ENCODE measurements at places on chromosomes 7 and 10. TPM values are rescaled to one million over a fixed set of nuclear protein-coding genes. Genes with fewer than 3 reads are reported as not detected.

- no peak for DNase-seq
Observed at GRCh38 chr10:117878626-117879025, 168.1 kb downstream of the RAB11FIP2 start.

OR2A1 gene
- 0.27 TPM for total RNA-seq

GRCh38 chr7:106504645-106505044 is 156.3 kb downstream of the CCDC71L start:
- DNase-seq, result no peak

DNA sequence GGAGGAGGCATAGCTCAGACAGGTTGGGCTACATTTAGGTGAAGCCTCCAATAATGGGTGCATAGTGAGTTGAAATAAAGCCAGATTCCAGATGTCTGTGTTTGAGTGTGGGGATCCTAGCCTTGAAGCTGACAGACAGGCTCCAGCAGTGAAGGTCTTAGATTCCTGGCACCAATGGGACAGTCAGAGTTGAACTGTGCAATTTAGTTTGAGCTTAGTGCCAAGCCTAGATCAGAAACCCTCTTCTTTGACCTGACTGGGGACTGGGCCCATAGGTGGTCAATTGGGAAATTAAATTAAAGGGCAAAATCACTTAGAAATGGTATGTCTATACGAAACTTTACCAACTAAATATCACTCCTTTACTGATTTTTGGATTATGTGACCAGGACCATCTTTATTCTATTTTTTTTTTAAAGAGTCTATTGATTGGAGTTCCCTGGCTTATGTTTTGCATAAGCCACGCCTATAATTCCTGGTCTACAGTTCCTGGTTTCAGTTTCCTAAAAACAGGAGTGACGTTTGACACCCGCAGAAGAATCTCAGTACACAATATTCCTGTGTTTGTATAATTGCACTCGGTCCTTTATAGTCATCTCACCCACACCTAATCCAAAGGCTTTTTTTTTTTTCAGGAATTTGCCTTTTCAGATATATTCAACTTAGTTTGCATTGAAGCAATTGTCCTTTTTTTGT is 201.4 kb downstream of the GFRA1 start:
- DNase-seq, result no peak

CASTOR2 gene
- total RNA-seq, result 25.3 TPM

- no peak for DNase-seq
Observed at GRCh38 chr7:29285444-29285793, 90.8 kb downstream of the CHN2 start.

- no peak for DNase-seq
Observed at GRCh38 chr10:61907011-61907410, 5.5 kb downstream of the ARID5B start.

DNA sequence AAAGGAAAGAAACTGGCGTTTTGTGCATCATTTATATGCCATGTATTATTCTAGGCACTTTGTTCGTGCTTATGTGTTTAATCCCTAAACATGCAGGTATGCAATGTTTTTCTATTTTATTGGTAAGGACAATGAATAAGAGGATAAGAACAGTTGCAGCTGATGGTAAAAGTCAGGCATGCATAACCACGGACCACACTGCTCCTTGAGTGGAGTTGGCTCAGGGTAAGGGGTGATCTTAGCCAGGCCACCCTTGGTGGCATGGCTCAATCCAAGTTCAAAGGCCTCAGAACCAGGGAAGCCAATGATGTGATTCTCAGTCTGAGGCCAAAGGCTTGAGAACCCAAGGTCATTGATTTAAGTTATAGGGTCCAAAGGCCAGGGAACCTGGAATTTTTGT is 1068.1 kb downstream of the NRG3 start:
- no peak for DNase-seq

GRCh38 chr7:128810473-128810872 is 18.7 kb downstream of the CCDC136 start:
- no peak for DNase-seq

PLXDC2 gene
- total RNA-seq, result 38.0 TPM

SLC26A3 gene
- not detected for total RNA-seq

PKD2L1 gene
- not detected for total RNA-seq

GRCh38 chr10:89975771-89976170 is 274.4 kb downstream of the KIF20B start:
- DNase-seq, result no peak

GRCh38 chr7:28674359-28674782 is 262.1 kb downstream of the CREB5 start:
- DNase-seq, result no peak

DNA sequence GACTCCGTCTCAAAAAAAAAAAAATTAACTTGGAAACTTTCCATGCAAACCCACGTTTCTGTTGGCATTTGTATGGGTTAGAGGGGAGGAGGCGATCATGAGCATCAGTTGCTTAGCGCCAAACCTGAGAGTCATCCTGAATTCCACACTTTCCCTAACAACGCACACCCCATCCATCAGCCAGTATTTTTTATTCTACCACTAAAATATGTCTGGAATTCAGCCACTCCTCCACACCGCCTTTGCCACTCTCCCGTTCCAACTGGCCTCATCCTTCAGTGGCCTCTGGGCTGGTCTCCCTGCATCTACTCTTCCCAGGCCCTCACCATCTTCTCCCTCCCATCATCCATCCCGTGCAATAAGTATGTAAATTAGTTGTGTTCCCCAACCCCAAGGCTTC is 4.7 kb upstream of the LMBR1 start:
- DNase-seq, result no peak

DNA sequence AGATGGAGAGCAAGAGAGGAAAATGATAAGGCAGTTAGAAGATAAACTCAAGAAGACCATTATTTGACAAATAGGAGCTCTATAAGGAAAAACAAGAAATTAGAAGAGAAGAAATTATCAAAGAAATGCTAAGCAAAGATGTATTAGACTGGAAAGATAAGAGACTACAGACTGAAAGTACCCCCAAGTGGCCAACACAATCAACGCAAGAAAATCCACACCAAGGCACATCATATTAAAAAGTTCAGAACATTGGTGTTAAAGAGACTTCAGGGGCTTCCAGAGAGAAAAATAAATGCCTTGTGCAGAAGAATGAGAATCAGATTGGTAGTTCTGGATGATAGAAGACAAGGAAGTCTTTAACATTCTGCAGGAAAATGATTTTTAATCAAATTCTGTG is 46.0 kb downstream of the SH2D4B start:
- no peak for DNase-seq

HOXA3 gene
- 14.3 TPM for total RNA-seq

DNA sequence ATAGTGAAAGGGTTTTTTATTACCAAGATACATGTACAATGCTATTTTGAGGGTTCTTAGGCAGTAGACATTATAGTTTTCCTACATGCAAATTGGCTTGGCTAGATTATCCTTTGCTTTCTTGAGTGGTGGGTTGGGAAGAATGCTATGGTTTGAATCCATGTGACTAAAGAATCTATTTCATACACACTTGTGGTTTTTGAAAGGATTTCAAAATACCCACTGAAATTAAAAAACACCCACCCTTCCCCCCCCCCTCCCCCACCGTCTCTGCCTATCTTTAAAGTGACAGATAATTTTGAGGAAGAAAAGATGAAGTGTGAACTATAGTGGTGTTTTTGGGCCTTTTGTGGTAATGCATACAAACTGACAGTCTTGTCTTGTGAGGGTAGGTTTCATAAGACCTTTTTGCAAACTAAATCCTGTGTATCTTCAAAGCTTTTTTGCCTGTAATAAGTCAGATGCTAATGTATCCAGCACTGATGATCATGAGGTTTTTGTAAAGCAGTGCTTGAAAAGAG is 90.9 kb downstream of the TPST1 start:
- peak; percentile 37 for DNase-seq

DNA sequence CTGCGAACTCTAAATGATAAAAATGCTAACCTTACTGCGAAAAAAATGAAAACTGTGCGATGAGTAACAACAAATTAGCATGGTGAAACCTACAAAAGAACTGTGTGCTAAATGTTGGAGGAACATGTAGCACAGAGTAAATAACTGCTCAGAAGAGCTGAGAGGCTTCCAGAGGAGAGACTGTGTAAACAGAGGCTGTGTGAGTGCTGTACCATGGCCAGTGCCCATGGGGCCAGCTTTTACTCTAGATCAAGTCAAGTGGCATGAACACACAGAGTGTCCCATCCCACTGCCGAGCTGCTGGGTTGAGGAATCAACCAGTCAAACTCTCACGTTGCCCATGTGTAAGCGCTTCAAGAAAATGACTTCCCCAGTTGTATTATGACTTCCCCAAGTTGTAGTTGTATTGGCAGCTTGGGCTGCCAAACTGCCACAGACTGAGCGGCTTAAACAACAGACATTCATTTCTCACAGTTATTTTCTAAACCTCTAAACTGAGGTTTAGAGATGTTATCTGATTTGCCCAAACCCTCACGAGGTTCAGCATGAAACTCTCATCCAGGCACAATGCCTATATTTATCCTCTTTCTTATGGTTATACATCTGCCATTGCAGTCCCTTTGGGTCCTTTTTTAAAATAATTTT is 270.7 kb downstream of the ABCA13 start:
- no peak for DNase-seq

CALML3 gene
- not detected for total RNA-seq

PHYHIPL gene
- total RNA-seq, result under 0.01 TPM
